ENCODE measurements at places on chromosomes 3 and 15.
A peak's percentile ranks its signal among the peaks of the same experiment; 100 is the strongest.

DNA sequence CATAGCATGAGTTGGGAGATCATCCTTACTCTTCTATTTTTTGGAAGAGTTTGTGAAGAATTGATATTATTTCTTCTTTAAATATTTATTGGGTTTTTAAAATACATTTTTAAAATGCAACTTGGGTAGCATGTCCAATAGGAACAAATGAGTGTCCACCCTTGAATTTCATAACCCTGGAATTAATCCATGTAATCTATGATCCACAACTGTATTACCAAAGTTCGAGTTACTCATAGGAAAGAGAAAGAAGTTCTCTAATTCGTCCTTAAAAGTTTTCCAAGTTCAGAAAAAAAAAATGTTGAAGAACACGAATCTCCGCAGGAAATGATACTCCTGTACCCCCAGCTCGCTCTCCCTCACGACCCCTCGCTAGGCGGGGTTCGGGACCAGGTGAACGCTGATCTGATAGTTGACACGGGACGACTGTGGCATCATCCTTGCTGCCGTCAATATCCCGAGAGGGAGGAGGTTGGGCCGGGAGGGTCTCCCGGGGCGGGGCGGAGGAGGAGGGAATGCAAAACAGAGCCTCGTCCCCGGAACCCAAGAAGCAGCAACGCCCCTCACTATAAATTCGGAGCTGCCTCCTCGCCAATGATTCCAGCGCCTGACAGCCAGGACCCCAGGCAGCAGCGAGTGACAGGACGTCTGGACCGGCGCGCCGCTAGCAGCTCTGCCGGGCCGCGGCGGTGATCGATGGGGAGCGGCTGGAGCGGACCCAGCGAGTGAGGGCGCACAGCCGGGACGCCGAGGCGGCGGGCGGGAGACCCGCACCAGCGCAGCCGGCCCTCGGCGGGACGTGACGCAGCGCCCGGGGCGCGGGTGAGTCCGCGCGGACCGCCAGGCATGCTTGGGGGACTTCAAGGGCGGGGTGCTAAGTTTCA lies at the start of gene AGTR1:
TSS of gene AGTR1 (plus strand) at position 598 of the 884 bp plus-strand sequence. CDS start 43,133 bp downstream, outside the sequence.
- no peak for DNase-seq

GRCh38 chr3:143298886-143299535 lies 179.4 kb downstream of the CHST2 start:
- DNase-seq, result no peak

- no peak for DNase-seq
Observed at GRCh38 chr3:45131201-45131600, 15.0 kb downstream of the CDCP1 start.

DNA sequence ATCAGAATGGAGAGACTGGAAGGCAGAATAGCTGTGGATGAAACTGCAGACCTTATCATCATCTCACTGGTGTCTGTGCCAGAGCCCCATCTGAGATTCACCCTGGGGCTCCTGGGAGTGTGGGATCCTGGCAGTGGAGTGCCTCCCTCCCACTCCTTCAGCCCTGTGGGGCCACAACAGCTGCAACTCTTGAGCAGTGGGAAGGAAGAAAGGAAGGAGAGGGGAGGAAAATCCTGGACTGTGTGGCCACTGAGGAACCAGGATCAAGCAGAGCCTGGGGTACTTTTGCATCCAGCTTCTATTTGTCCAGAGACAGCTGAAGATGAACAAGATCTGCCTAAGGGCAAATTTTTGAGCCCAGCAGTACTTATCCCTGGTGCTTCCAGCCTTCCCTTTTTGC lies 13.1 kb upstream of the ALDH1A2 start:
- no peak for DNase-seq

- DNase-seq, result no peak
Observed at GRCh38 chr3:55716044-55716443, 228.9 kb upstream of the WNT5A start.

DNA sequence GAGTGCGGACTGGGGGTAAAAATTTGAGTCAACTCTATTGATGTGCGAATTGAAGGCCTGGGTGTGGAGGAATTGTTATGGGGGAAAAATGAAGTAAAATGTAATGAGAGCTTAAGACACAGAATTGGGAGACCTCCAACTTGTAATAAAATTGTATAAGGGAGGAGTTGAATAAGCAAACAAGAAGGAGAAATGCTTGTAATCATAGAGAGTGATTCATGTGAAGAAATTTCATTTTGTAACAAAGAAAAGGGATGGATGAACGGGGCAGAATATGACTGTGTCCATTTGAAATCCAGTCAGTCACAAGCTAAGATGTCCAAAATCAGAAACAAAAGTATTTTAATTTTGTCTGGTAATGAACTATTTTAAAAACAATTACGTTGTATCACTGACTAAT lies 552.3 kb downstream of the NAALADL2 start:
- no peak for DNase-seq

DNA sequence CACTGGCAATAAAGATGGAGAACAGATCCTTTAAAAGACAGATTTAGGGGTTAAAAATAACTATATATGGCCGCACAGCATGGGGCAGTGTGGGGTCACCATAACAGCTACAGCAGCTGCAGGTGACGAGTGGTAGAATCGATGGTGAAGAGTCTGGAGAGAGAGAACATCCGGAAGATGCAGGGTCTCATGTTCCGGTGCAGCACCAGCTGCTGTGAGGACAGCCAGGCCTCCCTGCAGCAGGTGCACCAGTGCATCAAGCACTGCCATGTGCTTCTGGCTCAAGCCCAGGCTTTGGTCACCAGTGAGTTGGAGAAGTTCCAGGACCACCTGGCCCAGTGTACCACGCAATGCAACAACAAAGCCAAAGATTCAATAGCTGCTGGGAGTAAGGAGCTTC lies 93.7 kb upstream of the IMPG2 start:
- no peak for DNase-seq

- no peak for DNase-seq
Observed at GRCh38 chr3:71926262-71926600, 141.3 kb upstream of the PROK2 start.

- DNase-seq, result no peak
Observed at GRCh38 chr3:149234671-149235245, 13.1 kb upstream of the CP start.

DNA sequence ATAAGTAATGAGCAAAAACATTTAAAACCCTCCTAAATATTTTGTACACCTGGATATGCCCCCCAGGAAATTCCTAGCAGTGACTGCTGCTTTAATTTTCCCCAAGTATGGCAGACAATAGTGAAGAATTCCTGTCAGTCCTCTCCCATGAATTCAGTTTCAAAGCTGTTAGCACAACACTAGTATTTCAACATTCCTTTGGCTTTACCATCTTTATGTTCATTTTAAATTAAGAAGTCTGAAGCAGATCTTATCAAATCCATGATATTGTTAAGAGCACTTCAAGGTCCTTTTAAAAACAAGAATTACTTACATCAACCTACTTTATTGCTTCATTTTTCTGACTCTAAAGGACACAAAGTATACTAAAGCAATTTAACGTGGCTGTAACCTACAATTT lies 28.8 kb upstream of the CDIN1 start:
- no peak for DNase-seq

DNA sequence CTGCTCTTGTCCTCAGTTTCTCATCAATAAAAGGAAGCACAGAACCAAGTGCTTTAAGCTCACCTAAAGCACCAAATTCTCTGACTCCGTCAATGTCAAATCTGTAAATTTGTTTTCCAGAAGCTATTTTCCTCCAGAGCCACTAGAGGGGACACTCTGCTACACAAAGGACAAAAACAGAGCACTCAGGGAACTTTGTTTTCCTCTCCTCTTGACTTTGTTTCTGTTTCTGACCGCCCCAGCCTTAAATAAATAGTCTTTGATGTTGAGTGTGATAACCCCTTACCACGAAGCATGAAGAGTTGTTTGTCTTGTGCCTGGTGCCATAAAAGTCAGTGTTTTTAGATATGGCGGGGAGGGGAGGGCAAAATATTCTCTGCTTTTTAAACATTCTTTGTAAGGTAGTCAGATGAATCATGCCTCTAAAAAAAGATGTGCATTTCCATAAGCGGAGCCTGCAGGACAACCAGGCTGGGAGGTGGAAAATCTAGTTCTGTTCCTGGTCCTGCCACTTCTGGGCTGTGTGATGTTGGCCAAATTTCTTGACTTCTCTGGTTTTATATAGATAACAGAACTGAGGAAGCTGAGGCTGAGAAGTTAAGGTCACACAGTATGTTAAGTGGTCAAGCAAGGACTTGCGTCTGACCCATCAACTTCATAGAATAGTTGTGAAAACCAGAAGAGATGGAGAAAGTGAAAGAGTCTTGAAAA lies 7.3 kb upstream of the ZBTB38 start:
- DNase-seq, result no peak

DNA sequence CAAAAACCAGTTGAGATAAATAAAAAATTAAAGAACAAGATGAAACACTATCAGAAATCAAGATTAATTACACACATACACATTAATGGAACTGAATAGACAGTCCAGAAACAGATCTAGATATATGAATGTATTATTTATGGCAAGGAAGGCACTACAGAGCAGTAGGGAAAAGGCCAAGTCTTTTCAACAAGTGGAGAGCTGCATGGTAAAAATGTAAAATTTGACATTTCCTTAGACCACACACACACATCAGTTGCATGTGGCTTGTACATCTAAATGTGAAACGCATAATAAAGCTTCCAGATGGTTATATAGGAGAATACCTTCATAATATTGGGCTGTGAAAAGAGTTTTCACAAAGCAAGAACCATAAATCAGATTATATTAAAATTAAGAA lies 57.8 kb upstream of the ASB14 start:
- DNase-seq, result no peak

GRCh38 chr15:97759363-97759762 lies 201.1 kb upstream of the ARRDC4 start:
- DNase-seq, result no peak

- DNase-seq, result no peak
Observed at GRCh38 chr3:38548154-38548931, 52.2 kb downstream of the EXOG start.

GRCh38 chr3:110293660-110294059 lies 778.0 kb upstream of the NECTIN3 start:
- no peak for DNase-seq

DNA sequence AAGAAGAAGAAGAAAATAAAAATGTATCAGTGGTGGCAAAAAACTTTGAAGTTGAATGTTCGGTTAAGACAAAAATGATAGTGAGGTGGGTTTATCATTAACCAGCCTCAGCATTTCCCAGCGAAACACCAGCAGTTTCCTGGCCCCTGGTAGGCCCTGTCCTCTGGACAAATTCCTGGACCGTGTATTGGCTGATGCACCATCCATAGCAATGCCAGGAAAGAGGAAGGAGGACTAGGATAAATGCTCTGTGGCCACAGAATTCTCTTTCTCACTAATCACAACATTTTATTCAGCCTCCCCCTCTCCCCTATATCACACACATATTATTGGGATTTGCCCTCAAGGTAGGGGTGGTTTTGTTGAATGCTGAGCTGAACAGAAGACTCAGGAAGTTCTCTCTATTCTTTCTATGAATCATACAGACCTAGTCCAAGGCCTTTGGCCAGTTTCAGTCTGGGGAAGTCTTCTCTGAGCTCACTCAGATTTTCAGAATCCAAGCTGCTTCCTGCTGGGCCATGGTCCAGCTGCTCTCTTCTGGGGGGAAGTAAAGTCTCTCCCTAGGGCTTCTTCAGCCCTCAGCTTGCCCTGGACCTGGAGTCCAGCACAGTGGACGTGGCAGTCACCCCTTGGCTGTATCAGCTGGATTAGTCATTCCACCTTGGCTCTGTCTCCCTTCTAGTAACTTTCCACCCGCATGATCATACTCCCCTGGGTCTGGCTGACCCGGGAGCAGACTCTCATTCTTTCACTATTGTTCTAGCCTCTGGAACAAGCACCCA lies 27.6 kb downstream of the SLC28A1 start:
- no peak for DNase-seq

DNA sequence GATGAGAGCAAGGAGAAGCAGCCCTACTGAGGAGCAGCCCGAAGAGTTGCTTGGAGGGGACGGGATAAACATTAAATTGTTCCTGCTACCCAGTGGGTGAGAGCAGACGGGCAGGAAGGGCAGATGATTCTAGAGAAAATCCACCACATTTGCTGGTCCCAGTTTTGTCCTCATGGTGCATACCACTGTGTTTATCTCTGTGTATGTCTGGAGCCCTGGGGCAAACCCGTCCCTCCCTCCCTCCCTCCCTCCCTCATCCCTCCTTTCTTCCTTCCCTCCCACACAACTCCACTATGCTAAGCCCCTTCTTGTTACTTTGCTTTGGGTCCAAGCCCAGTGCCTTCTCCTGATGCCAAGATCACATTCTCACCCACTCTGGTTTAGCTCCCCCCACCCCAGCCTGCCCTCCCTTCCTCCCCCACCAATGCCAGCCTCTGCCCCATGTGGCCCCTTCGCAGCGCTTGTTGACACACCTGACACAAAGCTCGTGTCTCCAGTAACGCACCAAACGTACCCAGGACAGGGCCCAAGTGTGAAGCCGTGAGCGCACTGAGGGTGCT lies 194.8 kb downstream of the ATP10A start:
- no peak for DNase-seq

GRCh38 chr3:16318176-16318575 lies 53.2 kb downstream of the OXNAD1 start:
- no peak for DNase-seq

GRCh38 chr15:91369823-91370222 lies 269.8 kb downstream of the SV2B start:
- DNase-seq, result no peak

- DNase-seq, result peak; percentile 45
Observed at GRCh38 chr15:85330901-85331588, 49.4 kb upstream of the AKAP13 start.

DNA sequence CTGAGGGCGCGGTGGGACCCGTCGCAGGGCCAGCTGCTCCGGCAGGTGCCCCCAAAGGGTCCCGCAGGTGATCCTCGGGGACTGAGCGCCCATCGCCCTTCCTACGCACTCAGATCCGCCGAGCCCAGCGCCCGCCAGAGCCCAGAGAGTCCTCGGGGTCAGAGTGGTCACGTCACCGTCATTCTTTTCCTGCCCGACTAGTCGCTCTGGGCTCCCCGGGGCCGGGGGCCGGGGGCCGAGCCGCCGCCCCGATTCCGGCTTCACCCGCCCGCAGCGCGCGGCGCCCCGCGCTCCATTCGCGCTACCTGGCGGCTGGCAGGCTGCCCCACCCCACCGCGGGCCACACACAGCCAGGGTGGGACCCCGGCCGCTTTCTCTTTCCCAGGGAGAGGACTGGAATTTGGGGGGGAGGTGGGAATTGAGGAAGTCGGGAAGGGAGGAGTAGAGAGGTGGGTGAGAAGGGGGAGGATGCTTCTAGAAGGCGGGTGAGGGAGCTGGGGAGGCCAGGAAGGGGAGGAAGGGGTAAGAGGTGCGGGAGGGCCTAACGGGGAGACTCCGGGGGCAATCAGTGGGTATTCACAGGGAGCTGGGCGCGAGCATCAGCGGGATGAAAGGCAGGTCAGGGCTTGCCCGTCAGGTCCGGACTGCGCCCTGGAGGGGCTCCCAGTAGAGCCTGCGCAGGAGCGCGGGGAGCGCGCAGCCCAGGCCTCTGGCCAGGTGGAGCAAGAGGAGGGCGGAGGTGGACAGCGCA lies 36.1 kb upstream of the EPHB3 start:
- no peak for DNase-seq

DNA sequence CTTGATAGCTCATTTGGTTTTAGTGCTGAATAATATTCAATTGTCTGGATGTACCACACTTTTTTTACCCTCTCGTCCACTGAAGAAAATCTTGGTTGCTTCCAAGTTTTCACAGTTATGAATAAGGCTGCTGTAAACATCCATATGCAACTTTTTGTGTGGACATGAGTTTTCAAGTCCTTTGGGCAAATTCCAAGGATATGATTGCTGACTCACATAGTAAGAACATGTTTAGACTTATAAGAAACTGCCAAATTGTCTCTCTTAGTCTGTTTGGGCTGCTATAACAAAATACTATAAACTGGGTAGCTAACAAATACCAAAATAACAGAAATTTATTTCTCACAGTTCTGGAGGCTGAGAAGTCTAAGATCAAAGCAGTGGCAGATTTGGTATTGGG lies 59.5 kb upstream of the TNFSF10 start:
- no peak for DNase-seq

- peak; percentile 35 for DNase-seq
Observed at GRCh38 chr3:10758304-10759037, 57.6 kb upstream of the SLC6A11 start.
